Neural progenitor cell (in vitro differentiated cells): ENCODE measurements at places on chromosomes 7 and 10.

- DNase-seq = no peak
Observed at GRCh38 chr7:50629238-50629901, 64.2 kb upstream of the DDC start.

DNA sequence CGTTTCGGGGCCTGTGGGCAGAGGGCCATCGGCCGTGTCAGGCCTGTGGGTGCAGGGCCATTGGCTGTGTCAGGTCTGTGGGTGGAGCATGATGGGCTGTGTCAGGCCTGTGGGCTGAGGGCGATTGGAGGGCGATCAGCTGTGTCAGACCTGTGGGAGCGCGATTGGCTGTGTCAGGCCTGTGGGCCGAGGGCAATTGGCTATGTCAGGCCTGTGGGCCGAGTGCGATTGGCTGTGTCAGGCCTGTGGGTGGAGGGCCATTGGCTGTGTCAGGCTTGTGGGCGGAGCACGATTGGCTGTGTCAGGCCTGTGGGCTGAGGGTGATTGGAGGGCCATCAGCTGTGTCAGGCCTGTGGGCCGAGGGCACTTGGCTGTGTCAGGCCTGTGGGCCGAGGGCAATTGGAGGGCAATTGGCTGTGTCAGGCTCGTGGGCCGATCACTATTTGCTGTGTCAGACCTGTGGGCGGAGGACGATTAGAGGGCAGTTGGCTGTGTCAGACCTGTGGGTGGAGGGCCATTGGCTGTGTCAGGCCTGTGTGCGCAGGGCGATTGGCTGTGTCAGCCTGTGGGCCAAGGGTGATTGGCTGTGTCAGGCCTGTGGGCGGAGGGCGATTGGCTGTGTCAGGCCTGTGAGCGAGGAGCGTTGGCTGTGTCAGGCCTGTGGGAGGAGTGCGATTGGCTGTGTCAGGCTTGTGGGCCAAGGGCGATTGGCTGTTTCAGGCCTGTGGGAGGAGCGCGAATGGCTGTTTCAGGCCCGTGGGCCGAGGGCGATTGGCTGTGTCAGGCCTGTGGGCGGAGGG lies 54.1 kb downstream of the DYNC2I1 start:
- no peak for DNase-seq

DNA sequence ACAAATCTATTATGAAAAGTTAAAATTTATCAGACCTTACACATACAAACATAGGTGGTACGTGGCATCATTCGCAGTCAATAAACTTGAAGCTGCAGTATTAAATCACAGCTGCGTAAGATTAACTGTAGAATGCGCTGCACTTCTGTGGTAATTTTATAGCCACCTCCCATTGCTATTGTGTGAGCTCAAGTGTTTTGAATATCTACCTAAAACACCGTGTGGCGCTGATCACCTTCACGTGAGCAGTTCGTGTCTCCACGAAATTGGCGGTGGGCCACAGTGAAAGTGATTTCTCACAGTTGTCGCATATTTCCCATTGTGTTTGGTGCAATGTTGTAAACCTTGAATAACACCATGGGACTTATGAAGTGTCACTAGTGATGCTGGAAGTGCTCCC lies 102.8 kb downstream of the PLPP4 start:
- no peak for DNase-seq

DNA sequence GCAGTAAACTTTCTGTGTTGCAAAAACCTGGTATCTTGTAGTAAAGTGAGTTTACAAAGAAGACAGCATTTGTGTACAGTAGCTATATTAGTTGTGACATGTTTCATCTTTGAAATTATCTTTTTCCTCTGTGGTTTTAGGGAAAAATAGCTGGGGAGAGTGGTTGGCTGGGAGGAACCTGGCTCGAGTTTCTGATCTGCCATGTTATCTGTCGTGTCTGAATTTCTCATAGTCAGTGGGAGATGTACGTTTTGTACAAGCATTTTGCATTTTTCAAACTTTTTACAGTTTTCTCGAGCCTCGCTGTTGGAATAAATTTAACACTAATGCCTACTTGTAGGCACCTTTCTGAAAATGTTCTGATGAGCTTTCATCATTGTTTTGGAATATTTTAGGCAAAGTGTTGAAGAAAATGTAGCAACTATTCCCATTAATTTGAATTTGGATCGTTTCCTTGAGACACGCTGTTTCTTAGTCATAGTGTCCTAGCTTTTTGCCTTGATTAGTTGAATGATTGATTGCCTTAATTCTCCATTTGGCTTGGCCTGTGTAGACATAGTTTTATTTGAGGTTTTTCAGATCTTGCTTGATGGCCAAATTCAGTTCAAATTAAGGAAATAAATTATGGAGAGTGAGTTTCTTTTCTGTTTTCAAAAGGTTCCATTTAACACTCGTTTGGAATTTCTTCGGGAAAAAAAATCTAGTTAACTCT lies 65.1 kb downstream of the CAMK1D start:
- no peak for DNase-seq

GRCh38 chr10:117411479-117412399 lies 36.5 kb upstream of the PDZD8 start:
- DNase-seq = no peak

DNA sequence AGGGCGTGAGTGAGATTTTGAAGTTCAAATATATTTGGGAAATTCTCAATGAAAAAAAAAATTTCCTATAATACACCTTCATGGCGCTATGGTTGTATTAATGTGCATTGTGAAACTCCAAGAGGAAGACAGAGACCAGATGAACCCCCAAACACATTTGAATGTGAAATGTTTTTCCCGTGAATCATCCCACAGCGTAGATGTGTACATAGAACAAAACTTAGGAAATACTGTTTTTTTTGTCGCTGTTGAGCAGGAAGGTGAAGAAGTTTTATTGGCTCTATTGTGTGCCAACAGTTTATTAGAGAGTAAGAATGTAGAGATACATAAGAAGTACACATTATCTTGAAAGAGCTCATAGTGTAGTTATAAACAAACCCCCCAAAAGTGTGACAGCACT lies 134.0 kb downstream of the KCND2 start:
- DNase-seq = no peak

GRCh38 chr10:11068861-11069633 lies 51.4 kb downstream of the CELF2 start:
- no peak for DNase-seq

DNA sequence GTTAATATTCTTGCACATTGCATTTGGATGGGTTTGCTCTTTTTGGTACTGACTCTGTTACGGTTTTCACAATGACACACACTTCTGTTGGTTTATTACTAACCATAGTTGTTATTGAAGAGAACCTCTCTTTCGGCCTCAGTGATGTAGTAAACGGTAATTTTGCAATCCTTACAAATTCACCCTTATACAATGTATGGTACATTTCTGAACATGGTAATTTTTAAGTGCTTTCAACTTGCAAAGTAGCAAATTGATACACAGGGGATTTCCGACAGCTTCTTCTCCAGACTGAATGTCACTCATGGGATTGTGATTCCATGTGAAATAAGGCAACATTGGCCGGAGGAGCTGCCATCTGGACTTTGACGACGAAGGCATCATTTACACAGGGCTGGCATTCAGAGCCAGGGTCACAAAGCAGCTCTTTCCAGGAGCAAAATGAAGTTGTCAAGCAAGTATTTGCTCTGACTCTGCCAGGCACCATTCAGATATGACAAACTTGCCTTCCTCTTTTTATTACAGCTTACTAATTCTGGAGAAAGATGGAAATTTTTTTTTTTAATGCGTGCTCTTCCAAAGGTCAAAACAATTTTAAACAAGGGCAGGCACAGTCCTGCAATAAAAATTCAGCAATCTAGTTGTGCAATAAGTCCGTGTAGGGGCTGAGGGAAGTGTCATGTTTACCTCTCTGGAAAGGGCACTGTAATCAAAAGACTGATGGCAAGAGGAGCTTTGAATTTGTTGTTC lies 711.5 kb upstream of the C7orf33 start:
- no peak for DNase-seq

DNA sequence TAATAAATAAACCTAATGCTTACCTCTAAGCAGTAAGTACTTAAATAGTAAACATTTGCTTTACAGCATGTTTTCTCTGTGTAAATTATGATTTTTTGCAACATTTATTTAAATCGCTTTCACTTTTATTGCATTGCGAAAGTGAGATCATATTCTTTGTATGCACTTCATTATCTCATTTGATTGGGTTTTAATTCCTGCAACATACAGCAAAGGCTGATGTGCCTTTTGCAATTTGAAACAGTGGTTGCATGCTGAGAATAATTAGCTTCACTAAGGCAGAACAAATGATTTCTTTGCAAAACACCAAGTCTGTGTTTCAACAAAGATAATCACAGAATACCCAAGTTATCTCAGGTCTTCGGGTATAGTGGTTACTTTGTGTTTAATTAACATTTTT lies 16.3 kb upstream of the THSD7A start:
- DNase-seq = peak; percentile 13

DNA sequence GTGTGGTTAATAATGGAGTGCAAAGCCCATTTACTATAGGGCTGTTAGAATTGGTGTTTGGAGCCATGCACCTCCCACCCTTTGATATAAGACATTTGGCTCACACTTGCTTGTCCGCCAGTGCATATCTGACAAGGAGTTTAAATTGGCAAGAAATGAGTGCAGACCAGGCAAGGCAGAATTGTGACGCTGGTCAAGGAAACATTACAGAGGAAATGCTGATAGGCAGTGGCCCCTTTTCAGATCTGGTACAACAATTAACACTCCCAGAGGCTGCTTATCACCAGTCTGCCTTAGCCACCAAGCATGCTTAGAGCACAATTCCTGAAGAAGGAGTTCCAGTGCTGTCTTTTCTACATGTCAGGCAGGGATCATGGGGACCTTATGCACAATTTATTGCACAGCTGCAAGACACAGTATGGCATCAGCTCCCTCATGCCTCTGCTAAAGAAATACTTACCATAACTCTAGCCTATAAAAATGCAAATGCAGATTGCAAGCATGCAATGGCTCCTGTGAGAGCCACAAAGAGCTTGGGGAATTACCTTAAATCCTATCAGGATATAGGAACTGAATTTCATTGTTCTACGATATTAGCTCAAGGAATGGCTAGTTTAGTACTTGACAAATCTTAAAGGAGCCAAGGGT lies 35.2 kb downstream of the OR13A1 start:
- peak; percentile 5 for DNase-seq

GRCh38 chr10:90871766-90872647 lies at the start of gene RPP30:
Gene RPP30 (plus strand): TSS chr10:90871974. CDS start chr10:90871987, 13 bp downstream.
- DNase-seq = peak; percentile 89

GRCh38 chr10:53260213-53260612 lies 487.6 kb upstream of the MBL2 start:
- no peak for DNase-seq

DNA sequence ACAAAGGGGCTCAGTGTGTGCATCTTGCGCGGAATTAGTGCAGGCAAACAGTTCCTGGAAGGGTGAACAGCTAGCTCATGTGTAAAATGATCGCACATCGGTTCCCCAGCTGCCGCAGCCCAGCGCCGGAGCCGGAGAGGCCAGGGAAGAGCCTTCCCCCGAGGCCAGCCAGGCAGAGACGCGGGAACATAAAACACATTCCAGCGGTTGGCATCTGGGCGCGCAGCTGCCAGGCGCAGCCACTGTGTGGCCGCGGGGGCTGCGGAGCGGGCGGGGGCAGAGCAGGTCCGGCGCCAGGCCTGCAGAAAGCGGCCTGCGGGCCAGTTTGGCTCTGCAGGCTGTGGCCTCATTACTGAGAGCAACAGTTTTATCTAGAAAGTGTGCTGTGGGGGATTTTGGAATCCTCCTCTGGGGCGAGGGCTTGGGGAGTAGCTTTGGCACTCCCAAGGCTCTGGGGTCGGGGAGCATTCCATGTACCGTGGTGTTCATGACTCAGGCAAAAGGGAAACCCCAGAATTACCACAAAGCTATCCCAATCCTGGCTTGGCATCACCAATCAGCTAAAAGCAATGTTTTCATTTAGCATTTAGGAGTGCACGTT lies 74.3 kb downstream of the SAMD9 start:
- peak; percentile 80 for DNase-seq

GRCh38 chr10:123442901-123443300 lies 223.3 kb upstream of the GPR26 start:
- DNase-seq = no peak

- DNase-seq = no peak
Observed at GRCh38 chr10:96125142-96125515, 5.0 kb upstream of the ZNF518A start.

- no peak for DNase-seq
Observed at GRCh38 chr7:66912195-66912594, 8.8 kb upstream of the TMEM248 start.

- no peak for DNase-seq
Observed at GRCh38 chr7:147485660-147486210, 1104.8 kb upstream of the C7orf33 start.

DNA sequence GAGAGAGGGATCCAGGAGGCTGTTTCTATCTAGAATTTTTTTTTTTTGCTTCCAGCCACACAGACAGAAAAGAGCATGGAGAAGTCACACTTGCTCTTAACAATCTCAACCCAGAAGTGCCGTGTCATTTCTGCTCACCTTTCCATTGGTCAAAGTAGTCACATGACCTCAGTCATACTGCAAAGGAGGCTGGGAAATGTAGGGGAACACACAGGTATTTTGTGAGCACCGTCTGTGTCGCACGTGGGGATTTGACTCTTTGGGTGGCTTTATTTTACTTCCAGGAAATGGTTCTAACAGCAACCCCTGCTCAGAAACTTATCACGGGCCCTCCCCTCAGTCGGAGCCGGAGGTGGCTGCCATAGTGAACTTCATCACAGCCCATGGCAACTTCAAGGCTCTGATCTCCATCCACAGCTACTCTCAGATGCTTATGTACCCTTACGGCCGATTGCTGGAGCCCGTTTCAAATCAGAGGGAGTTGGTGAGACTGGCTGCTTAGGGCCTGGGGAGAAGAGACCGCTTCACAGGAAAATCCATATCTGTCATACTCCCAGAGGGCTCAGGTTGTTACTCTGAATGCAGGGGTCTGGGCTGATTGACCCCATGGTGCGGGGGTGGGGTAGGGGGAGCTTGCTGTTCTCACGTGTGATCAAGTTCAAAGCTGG lies 13.1 kb upstream of the CPA1 start:
- no peak for DNase-seq

- no peak for DNase-seq
Observed at GRCh38 chr7:129947049-129947448, 5.7 kb downstream of the UBE2H start.

DNA sequence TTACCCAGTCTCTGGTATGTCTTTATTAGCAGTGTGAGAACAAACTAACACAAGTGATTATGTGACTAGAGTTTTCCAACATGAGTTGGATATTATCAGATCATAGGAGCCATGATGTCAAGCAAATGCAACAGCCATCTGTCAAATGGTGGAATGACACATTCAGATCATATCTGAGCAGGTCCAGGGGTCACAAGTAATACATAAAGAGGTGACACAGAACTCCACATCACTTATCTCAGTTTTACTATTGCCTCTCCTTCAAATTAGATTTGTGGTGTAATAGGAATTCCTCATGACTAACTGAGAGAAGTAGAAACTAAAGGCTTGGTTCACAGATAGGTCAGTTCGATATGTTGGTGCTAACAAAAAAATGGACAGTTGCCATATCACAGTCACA lies 12.2 kb upstream of the SAMD9L start:
- DNase-seq = no peak
